ENCODE measurements at places on chromosomes 6 and 20.

DNA sequence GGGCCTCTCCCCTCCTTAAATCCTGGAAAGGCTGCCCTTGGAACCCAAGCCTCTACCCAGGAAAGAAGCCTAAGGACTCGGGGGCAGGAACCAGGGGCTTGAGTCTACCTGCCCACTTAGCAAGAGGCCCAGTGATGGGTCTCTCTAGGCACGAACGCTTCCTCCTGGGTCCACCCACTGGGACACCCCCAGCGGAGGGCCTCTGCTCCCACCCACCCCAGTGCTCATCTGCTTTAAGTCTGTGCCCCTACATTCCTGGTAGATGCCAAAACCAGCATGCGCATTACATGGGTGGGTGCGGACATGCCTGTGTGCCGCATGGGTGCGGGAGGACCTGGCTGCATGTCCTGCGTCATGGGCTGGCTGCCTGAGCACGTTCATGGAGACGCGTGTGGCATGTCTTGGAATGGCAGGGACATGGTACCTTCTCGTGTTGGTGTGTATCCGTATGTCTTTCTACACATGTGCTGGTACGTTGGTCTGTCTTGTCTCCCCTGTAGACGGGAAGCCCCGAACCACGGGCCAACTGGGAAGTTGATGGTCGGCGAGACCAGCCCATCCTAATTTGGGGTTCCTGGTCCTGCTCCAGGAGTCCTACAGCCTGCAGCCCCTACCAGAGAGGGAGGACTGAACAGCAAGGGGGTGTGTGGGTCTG, 29.3 kb downstream of the SNPH start:
- no peak for DNase-seq

- no peak for DNase-seq
These were observed 1355.1 kb downstream of the HACE1 start for GRCh38 chr6:103504501-103505154.

DNA sequence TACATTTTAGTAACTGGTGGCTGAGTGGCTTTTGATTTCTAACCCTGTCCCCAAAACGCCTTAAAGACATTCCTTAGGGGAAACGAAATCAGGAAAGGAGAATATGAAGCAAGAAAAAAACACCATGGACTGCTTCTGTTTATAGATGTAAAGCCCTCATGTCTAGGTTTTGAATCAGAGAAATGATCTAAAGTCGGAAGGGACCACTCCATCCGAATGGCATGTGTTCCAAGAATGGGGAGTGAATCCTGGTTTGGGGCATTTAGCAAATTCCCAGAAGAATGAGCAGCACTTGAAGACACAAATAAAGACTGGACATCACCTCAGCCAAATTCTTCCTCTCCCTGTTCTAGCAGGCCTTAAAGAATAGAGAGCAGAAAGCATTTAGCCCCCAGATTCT, 65.6 kb downstream of the CAP2 start:
- no peak for DNase-seq

DNA sequence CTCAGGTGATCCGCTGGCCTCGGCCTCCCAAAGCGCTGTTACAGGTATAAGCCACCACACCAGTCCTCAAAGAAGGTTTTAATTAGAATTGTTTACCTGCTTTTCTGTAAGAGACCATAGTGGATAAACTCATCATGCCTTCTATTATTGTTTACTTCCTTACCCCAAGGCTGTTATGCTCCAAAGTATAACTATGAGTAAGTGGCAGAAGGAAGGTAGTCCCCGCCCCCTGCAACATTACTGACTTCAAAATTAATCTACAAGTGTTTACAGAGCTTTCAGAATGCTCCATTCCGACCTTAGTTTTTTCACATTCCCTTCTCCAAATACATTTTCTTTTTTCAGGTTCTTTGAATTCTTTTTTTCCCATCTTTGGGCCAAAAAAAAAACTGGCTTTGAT, 480.5 kb upstream of the NOX3 start:
- no peak for DNase-seq

DNA sequence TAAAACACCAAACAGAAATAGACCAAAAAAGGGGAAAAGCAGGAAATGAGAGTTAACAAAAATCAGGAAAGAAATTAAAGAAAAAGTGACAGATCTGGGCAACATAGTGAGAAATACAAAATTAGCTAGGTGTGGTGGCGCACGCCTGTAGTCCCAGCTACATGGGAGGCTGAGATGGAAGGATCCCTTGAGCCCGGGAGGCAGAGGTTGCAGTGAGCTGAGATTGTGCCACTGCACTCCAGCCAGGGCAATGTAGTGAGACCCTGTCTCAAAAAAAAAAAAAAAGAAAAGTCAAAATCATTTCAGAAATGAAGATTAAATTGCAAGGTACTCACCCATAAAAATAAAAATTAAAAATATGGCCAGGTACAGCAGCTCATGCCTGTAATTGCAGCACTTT, 13.0 kb upstream of the GRM4 start:
- DNase-seq, result no peak

GRCh38 chr6:28867086-28867409, 56.7 kb downstream of the TRIM27 start:
- DNase-seq, result no peak

DNA sequence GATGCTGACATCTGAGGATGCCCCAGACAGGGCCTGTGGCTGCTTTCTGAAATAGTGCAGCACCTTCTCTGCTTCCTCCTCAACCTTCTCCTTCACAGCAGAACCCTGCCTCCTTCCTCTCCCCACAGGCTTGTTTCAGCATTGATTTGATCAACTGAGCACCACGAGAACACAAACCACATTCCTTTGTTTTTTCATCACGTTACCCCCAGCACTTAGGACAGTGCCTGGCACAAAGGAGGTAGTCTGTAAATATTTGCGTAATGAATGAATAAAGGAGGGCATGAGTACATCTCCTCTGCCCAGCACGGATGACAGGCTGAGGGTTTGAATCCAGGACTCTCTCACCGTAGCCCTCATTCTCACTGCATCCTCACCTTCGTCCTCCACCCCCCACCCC, 21.3 kb upstream of the WFDC2 start:
- DNase-seq, result no peak

DNA sequence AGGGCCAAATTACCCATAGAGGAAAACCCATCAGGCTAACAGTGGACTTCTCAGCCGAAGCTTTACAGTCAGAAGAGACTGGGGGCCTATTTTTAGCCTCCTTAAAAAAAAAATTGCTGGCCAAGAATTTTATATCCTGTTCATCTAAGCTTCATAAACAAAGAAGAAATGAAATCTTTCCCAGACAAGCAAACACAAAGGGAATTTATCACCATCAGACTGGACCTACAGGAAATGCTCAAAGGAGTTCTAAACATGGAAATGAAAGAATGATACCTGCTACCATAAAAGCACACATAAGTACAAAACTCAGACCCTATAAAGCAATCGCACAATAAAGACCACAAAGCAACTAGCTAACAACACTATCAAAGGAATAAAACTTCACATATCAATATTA, 19.3 kb downstream of the DTNBP1 start:
- DNase-seq, result no peak

DNA sequence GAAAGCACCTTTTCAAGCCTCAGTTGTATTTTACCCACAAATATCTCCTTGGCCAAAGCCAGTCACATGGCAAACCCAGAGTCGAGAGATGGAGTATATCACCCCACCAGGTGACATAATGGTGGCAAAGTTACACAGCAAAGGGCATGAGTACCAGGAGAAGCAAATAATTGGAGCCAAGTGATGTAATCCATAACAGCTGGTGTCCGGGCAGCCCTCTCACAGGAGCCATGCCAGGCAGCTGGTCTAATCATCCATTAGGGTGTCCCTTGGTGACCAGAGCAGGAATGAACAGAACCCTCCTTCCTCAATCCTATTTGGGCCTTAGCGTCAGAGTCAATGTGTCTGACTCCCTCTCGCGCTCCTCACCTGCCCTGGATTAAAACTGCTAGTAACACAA, 272.1 kb downstream of the LRFN2 start:
- DNase-seq, result no peak

DNA sequence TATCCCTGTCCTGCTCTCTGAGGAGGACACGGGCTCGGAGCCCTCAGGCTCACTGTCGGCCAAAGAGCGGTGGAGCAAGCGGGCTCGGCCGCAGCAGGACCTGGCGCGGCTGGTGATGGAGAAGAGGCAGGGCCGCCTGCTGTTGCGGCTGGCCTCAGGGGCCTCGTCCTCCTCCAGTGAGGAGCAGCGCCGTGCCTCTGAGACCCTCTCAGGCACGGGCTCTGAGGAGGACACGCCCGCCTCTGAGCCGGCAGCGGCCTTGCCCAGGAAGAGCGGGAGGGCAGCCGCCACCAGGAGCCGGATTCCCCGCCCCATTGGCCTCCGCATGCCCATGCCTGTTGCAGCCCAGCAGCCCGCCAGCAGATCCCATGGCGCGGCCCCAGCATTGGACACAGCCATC, 14.2 kb upstream of the SLC22A7 start:
- DNase-seq, result no peak

DNA sequence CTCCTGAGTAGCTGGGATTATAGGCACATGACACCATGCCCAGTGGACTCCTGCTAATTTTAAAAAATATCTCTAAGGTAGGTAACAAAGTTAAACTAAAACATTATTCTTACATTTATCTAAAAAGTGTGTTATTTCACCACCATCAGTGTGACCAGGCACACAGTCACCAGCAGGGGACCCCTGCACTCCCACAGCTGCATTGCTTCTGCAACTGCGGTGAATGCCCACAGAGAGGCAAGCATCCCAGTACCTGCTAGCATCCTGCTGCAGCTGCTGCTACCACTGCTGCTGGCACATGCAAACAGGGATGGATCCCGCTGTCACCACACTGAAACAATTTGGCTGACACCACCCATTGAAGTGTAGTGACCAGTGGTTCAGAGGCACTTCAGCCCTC, 21.9 kb upstream of the EPB41L2 start:
- no peak for DNase-seq

DNA sequence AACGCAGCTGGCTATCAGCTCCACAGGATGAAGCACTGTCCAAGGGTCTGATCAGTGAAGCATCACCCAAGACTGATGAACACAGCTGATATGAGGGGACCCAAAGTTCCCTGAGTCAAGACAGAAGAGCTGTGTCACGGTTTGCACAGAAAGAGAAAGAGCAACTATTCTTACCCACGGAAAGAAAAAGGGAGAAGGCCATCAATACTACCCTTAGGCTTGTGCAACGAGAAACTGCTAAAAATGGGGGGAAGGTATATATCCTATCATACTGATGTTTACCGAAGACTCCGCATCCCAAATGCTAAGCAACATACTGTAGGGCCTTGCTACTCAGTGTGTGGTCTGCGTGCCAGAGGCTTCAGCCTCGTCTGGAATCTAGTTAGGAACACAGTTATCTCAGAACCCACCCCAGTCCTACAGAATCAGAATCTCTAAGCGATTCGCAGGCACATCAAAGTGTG, 665 bp downstream of the FASTKD5 start:
- DNase-seq, result no peak

GRCh38 chr20:54557806-54558590, 82.6 kb downstream of the DOK5 start:
- no peak for DNase-seq

DNA sequence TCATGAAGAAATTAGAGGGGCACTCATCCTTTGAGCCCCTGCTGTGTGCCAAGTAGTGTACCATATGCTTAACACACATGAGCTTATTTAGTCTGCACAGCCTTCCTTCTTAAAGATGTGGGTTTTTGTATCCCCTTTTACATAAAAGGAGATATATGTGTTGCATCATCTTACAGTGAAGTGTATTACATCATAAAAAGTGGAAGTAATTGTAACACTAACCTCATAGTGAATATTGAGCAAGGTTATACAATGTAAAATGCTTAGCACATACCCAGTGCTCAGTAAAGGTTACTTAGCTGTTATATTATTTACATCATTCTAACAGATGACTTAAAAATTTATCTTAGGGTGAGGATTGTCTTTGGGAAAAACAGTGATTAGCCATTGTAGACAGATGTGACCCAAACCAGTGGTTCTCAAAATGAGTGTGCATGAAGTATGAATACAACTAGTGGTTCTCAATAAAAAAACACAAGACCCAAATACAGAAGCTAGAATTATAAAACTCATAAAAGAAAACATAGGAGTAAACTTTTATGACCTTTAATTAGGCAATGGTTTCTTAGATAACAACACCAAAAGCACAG, 3.8 kb upstream of the PIGU start:
- no peak for DNase-seq

GRCh38 chr6:152272486-152272885, 364.7 kb downstream of the SYNE1 start:
- DNase-seq, result no peak

All from stimulated activated CD4-positive, alpha-beta T cell treated with anti-CD3 and anti-CD28 coated beads, Interleukin-1b, Interleukin-23, amount 100 ng/mL, for 4 hours (primary cell).